SK-MEL-5 (cell line): ENCODE measurements at places on chromosomes 7 and 10. TPM values are rescaled to one million over a fixed set of nuclear protein-coding genes. Genes with fewer than 3 reads are reported as not detected.

DNA sequence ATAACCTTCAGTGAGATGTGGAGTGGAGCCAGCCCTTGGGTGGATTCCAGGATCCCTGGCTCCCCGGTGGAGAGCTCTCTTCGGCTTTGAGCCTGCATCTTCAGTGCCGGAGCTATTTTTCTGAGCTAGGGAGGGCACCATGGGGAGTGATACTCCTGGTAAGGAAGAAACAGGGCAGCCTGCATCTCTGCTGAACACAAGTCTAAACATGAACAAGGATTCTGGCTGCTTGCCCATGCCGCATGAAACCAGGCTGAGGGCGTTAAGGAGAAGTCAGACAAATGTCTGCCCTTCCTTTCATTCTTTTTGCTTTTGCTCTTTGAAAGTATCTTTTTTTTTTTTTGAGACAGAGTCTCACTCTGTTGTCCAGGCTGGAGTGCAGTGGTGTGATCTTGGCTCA lies 60.4 kb downstream of the EVX1 start:
- no peak for DNase-seq

Gene COL26A1
- total RNA-seq, result 0.18 and 0.85 TPM in 2 replicates

DNA sequence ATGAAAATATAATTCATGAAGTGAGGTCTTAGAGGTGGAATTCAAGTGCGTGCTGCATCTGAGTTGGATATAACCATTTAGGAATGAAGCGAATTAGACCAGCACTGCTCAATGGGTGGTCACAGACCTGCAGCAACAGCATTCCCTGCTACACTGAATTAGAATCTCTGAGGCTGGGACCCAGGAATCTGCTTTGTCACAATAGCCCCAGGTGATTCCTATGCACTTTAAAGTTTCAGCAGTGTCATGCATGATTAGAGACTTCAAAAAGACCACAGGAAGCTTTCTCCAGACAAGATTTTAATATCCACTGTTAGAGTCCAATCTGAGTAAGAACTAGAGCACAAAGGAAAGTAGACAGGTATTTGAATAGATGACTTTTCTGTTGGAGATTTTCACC lies 352.8 kb upstream of the VSTM2A start:
- no peak for DNase-seq

DNA sequence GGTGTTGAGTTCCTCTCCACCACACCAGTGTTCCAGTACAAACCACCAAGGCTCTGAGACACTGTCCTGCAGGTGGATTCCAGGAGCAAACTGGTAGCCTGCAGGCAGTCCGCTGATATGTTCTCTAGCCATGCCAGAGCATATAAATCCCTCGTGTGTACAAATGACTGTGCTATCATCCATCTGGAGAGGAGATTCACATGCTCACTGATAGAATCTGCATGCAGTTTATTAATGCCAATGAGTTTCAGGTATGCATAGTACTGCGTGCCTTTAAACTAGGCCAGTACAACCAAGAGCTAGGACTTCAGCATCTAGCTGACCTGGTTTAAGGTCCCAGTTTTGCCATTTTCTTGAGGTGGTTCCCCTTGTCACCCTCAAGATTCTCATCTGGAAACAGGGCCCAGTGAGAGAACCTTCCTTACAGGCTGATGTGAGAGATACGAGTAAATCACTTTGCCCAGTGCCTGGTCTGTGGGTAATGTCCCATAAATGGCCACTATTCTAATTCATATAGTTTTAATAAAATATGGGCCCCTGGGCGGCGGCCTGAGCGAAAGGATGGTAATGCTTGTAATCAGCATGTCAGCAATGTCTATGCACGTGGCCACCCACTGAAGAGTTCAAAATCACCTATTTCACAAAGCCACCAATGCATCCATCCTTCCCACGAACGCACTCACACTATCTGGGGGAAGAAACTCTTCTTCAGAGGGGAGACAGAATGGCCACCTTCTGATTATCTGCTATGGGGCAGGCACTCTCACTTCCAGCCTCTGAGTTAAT lies 268.0 kb upstream of the ZMIZ1 start:
- no peak for DNase-seq

GRCh38 chr7:38512704-38513103 lies 118.5 kb downstream of the AMPH start:
- DNase-seq, result no peak

DNA sequence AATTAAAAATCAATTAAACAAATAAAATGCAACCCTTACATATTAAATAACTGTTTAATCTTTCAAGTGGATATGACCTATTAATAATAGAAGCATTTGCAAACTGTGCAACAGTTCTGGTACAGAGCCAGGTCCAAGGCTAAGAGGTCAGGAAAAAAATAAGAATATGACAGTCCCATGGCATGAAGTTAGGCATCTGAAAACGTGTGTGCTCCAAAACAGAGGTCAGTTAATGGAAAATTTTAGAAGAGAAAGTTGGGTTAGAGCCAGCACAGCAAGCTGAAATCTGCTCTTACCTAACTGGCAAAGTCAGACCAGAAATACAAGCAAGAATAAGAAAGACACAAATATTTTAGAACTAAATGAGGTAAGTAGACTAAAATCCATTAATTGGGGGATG lies 757.7 kb downstream of the GRM8 start:
- no peak for DNase-seq
